Large intestine (tissue), 12 donors: ENCODE measurements at places on chromosomes 5 and 9. TPM values are rescaled to one million over a fixed set of nuclear protein-coding genes. Genes with fewer than 3 reads are reported as not detected.

- peaks cover 16% of the 10 kb centered on the region for H3K36me3 ChIP-seq
- H3K4me1 ChIP-seq: no peaks in the 10 kb centered on the region
- H3K4me3 ChIP-seq: peak overlapping the region; percentile 71
- DNase-seq: no peak
These were observed 1.0 kb downstream of the FAM200C start for GRCh38 chr5:160398806-160399205.

- H3K4me3 ChIP-seq: no peak overlapping the region
- no peaks in the 10 kb centered on the region for H3K27me3 ChIP-seq
- H3K36me3 ChIP-seq: no peaks in the 10 kb centered on the region
- no peaks in the 10 kb centered on the region for H3K4me1 ChIP-seq
- DNase-seq: no peak
These were observed 4.5 kb upstream of the IL7R start for GRCh38 chr5:35852084-35852734.

DNA sequence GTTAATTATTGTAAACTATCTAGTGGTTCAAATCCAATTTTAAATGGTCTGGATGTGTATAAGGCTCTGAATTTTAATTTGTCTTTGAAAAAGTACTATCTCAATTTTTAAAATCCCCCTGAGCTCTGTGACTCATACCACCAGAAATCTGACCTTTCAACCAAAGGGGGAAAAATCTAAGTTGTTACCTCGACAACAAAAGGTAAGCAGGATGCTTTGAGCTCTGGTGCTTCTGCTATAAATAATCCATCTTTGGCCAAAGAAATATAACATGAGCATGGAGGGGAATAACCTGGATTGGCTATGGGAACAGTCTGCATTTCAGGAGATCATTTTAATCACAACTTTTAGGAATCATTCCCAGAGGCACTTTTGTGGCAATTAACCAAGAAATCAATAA is 76.3 kb upstream of the PCSK1 start:
- no peaks in the 10 kb centered on the region for H3K27me3 ChIP-seq
- H3K27ac ChIP-seq: peak overlapping the region; percentile 30
- peaks cover 11% of the 10 kb centered on the region for H3K4me1 ChIP-seq
- no peaks in the 10 kb centered on the region for H3K36me3 ChIP-seq

GRCh38 chr5:138824516-138824915 is 50.6 kb downstream of the LRRTM2 start:
- DNase-seq: no peak
- no peak overlapping the region for H3K27ac ChIP-seq
- H3K4me3 ChIP-seq: no peak overlapping the region
- H3K36me3 ChIP-seq: peaks cover 48% of the 10 kb centered on the region
- H3K27me3 ChIP-seq: no peaks in the 10 kb centered on the region
- no peaks in the 10 kb centered on the region for H3K4me1 ChIP-seq

DNA sequence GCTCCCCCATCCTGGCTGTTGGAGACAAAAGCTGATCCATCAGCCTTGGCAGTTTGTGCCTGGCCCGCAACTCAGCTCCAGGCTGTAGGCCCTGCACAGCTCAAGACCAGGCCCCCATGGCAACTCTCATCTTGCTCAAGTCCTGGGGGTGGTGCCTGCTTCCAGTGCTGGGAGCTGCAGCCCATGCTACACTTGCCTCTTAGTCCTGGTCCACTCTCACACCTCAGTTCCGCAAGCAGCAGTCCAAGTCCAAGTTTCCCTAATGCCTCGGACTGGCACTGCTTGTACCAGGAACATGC is 14.2 kb downstream of the AHRR start:
- H3K4me3 ChIP-seq: no peak overlapping the region
- peaks cover 6% of the 10 kb centered on the region for H3K27me3 ChIP-seq
- H3K27ac ChIP-seq: no peak overlapping the region
- no peaks in the 10 kb centered on the region for H3K36me3 ChIP-seq

Gene NR2F1
- 7.6 TPM for polyA plus RNA-seq

- H3K36me3 ChIP-seq: peaks cover 15% of the 10 kb centered on the region
- DNase-seq: no peak
- peaks cover 21% of the 10 kb centered on the region for H3K4me1 ChIP-seq
- peak overlapping the region; percentile 73 for H3K27ac ChIP-seq
- H3K4me3 ChIP-seq: no peak overlapping the region
These were observed 56.2 kb downstream of the ANGPTL2 start for GRCh38 chr9:127066060-127066850.

Gene DBH
- polyA plus RNA-seq: 0.66 TPM
